ENCODE measurements at places on chromosomes 7 and 10.

DNA sequence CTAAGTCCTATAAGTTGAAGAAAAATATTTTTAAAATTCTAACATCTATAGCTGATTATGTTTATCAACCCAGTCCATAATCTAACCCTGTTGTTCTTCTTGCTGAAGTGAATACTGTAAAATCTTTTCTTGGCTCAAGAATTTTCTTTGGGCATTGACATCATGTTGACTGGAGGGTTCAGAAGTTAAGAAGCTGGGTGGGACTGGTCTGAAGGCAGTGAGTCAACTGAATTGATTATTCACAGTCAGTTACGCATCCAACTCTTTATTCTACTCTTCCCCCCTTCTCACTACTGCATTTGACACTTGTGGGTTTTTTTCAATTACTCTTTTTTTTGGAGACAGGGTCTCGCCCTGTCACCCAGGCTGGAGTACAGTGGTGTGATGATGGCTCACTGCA, 31.0 kb downstream of the DENND2A start:
- peak; percentile 67 for DNase-seq

DNA sequence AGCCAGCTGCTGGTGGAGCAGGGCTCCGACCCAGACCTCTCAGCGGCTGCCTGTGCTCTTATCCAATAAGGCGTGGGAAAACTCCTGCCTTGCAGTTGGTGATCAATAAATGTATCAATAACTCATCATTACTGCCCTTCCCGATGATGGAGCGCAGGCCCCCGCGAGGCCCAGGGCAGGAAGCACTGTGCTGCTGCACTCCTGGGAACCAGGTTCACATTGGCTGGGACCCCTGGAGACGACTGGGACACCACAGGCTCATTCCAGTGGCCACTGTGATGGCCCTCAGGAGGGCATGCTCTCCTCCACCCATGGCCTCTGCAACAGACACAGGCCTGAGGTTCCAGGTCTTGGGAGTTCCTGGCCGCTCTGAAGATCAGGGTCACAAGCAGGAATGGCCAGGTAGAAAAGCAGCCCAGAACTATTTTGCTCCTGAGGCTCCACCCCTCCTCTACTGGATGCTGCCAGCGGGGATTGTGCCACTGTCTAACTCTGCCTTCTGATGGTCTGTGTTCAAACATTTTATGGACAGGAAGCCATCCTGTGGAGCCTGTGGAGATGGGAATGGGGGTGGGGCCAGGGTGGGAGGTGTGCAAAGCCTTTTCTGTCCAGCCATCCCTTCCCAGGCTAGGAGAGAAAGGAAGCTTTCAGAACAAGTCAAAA, 287.4 kb upstream of the ZMIZ1 start:
- DNase-seq = no peak

DNA sequence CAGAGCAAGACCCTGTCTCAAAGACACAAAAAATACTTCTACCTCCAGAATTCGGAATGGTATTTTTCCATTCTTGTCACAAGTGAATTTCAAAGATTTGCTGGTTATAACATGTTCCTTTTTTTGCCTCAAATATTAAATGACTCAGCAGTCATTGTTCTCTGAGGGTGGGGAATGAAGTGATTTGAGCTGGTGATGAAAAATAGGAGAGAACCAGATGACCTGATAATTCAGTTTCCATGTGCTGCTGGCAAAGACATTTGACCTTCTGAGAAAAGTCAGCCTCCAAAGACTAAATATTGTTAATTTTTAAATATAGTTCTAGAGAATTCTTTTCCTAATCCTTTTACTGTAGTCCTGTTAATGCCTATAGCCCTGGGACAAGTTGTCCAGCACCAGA, 78.9 kb downstream of the CACNB2 start:
- DNase-seq = no peak

GRCh38 chr7:134129856-134130523, 2.9 kb downstream of the LRGUK start:
- no peak for DNase-seq

GRCh38 chr7:157889480-157889879, 552.7 kb downstream of the DNAJB6 start:
- DNase-seq = no peak

DNA sequence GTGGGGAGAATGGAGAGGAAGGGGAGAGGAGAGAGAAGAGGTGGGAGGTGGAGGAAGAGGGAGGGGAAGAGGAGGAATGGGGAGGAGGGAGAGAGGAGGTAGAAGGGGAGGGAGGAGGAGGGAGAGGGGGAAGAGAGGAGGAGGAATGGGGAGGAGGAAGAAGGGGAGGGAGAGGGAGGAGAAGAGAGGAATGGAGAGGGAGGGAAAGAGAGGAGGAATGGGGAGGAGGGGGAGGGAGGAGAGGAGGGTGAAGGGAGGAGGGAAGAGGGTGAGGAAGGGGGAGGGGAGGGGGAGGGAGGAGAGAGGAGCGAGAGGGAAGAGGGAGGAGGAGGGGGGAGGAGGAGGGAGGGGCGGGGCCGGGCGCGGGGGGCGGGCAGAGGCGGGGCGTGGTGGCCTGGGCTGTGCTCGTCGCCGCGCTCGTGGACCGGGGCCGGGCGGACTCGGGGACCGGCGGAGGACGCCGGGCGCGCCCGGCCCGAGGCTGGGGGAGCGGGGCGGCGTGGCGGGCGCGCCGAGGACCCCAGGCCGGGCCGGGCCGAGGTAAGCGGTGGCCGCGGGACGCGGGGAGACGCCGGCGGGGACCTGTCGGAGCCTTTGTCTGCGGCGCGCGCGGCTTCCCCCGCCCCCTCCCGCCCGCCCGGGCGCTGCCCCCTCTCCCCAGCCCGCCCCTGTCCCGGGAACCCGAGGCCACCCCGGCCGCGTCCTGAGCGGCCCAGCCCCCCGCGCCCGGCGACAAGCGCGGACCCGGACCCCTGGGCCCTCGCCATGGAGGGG, at the start of gene SLC29A4:
TSS of gene SLC29A4 (plus strand) at position 401 of the 774 bp plus-strand sequence. CDS start 4,874 bp downstream, outside the sequence.
- DNase-seq = no peak

- no peak for DNase-seq
Measured at GRCh38 chr7:129366-130221, 62.8 kb upstream of the FAM20C start.

DNA sequence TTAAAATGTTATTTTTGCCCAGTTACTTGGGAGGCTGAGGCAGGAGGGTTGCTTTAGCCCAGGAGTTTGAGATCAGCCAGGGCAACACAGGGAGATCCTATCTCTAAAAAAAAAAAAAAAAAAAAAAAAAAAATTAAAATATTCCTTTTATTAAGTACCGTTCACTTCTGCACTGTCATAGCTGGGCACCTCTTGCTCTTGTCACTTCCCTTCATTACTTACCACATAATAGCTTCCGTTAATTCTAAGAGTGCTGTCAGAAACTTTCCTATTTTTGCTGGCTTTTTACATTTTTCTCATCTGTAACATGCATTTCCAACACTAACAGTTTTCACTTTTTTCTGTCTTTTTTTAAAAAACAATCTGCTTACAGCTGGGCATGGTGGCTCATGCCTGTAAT, 132.9 kb downstream of the PIP4K2A start:
- no peak for DNase-seq

DNA sequence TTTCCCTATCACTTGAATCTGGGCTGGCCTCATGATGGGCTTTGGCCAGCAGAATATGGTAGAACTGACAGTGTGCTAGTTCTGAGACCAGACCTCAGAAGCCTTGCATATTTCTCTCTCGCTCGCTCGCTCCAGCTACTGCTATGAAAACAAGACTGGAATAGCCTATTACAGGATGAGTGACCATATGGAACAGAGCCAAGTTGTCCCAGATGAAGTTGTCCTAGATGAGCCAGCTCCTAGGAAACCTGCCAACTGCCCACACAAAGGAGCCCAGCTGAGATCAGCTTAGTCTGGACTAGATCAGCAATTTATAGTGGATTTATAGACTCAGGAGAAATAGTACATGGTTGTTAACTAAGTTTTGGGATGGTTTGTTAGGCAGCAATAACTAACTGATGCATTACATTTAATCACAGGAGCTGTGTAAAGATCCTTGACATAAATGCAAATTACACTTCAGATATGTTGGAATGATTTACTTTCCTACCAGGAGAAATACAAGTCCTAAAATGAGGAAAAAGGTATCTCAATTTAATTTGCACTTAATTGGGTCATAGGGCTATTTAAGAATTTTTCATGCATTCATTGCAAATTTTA, 6.8 kb upstream of the HECW1 start:
- DNase-seq = no peak

- DNase-seq = no peak
Measured at GRCh38 chr10:34081948-34082347, 733.1 kb downstream of the PARD3 start.

DNA sequence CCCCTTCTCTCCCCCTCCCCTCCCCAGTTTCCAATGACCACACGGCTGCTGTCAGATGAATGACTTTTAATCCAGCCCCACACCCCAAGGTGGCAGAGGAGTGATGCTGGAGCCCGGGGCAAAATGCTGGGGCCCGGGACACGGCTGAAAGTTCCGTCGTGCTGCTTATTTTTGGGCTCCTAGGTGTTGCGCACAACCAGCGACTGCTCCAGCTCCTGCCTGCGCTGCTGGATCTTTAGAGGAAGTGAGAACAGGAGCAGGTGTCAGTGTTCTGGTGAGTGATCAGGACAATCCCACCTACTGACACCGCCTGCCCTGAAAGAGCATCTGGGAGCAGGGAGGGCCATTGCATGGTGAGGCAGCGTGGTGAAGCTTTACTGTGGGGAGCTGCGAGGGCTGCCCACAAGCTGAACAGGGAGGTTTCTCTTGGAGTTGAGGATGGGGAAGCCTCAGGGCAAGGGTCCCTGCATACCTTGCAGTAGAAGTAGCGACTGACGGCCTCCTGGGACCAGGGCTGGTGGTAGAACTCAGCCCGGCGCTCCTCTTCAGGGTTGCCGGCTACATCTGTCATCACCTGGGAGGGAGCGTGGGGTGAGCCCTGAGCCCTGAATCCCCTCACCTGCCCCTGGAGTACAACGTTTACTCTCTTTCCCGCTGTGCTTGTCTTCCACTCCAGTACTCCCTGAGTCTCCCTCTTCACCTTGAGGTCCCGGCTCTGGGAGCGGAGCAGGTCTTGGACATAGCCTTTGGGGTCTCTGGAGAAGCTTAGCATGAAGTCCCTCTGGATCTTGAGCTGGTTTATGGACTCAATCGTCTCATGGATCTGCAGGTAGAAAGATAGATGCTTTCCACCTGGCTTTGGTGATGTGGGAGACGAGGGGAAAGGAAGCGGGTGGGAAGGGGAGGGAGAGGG, 6.9 kb downstream of the CHPF2 start:
- DNase-seq = no peak

DNA sequence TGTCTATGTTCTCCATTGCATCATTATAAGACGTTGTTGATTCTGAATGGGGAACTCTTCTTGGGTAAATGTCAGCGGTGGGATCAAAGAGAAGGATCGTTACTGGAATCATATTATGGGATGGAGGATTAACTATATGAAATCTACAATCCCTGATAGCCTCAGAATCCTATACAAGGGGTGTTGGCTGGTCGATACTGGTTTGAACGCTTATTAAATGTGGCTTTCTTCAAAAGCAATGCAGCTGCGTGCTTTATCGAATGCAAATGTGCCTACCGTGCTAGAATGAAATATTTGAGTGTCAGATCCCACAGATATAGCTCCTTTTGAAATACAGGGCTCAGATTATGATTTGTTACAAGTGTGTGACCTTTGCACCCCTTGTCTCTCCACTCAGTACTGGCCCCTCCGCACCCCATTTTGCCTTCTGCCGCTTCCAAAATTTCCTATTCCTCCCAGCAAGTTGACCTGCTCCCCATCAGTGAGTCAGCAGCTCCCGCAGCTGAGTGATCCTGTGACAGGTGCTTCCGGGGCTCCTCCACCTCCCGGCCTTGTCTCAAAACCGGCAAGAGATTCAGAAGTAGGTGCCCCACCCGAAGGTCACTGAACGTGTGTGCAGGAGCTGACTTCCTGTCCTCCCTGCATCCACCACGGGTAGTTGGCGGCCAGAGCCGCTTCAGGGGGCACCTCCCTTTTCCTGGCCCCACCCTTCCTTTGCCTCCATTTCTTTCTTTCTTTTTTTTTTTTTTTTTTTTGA, 76.6 kb downstream of the PTPRE start:
- no peak for DNase-seq

DNA sequence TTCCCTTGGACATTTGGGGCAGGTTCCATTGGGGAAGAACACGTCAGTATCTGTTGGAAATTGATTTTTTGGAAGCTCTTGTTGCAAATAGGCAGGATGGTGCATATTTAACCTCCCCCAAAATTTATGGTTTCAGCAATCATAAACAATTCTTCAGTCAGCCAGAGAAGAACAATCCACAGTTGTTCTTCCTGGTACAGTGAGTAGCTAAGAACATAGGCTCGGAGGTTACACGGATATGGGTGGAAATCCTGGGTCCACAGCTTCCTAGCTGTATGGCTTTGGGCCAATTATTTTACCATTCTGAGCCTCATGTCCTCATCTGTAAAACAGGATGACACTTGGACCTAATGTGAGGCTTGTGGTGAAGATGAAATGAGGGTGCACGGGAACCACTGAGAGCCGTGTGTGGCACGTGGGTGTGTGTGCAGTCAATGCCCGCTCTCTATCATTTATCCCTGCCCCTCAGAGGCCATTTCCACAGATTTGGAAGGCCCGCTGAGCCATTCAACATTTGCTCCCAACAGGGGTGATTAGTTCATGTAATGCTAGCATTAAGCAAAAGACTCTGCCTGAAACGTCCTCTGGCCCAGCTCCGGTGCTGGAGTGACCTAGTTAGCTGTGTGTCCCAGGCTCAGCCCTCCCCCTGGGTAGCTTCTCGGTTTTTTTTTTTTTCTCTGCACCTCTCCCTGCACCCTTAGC, 9.7 kb downstream of the CAMK1D start:
- no peak for DNase-seq

DNA sequence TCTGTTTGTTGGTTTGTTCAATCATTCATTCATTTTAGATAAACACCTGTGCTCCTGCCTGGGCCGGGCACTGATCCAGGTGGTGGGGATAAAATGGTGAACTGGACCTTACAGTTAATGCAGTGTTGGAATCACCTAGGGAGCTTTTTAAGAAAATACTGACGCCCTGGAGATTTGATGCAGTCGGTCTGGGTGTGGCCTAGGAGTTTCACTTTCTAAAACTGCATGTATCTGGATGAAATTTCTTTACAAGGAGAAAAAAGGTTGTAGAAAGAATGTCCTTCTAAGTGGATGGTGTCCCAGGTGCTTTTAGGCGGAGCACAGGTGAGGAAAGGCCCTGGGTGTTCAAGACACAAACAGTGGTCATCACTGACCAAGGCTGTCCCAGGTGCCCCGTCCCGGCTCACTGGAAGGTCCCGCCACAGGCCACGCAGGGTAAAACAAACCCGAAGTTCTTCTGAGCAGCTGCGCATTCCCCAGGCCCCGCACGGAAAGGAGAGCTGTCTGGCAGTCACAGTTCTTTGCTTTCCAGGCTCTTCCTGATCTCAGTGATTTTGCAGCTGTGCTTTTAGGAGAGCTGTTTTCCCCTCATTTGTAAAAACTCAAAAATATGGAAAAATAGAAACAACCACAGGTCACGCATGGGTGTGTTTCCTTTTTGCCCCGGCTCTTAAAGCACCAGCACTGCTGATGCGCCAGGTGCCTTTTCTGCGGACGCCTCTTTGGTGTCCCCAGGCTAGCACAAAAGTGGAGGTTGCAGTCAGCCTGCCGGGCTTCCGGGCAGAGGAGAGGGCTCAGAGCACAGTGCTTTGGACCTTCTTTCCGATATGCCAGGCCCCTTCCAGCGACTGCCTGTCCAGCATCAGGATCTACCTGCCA, 161.9 kb downstream of the GRK5 start:
- DNase-seq = no peak

- peak; percentile 62 for DNase-seq
Measured at GRCh38 chr7:128161466-128162125, 79.5 kb upstream of the LEP start.

Measured in mammary epithelial cell (primary cell).